CD4-positive, alpha-beta T cell treated with Interleukin-17A for 1 hour (primary cell): ENCODE measurements at places on chromosomes 4 and X.
A peak's percentile ranks its signal among the peaks of the same experiment; 100 is the strongest.

GRCh38 chr4:163554870-163555465 is 60.5 kb downstream of the TMA16 start:
- peak; percentile 43 for DNase-seq

GRCh38 chr4:28973587-28974350 is 1746.4 kb upstream of the PCDH7 start:
- DNase-seq, result no peak

DNA sequence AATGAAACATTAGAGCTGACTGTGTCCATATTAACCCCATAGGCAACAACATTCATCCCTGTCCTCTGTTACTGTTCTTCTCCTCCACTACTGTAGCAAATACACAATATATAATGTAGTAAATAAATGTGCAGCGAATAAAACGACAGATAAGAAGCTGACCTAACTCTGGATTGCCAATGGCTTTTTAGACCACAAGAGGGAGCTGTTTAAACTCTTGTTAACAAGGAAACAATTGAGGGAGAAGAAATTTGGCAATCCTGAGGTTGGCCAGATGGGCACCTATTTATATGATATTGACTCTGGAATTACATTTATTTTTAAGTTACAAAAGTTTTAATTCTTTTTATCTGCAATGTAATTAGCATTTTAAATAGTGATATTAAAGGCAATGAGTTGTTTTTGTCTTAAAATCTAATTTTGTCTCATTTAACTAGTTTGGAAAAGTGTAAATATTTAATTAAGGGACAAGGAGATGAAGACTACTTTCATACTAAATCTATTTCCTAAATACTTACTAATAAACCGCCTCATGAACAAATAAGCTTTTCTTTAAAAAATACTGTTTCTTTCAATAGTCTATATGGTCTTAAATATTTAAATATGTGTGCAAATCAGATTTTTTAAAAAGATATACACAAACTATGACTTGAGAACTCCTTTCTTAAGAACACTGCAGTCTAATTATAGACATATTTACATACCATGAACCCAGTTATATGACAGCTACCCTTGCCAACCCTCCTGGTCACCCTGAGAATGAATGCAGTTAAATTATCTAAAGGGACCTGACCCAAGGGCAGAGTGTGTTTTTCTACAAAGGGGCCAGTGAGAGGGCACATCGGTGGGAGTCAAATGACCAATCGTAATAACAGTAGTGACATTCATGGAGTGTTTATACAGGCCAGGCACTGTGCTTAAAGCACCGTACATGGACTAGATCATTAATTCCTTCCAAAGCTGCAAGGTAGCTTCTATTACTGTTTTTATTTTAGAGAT is 52.9 kb upstream of the HPF1 start:
- DNase-seq, result peak; percentile 66

DNA sequence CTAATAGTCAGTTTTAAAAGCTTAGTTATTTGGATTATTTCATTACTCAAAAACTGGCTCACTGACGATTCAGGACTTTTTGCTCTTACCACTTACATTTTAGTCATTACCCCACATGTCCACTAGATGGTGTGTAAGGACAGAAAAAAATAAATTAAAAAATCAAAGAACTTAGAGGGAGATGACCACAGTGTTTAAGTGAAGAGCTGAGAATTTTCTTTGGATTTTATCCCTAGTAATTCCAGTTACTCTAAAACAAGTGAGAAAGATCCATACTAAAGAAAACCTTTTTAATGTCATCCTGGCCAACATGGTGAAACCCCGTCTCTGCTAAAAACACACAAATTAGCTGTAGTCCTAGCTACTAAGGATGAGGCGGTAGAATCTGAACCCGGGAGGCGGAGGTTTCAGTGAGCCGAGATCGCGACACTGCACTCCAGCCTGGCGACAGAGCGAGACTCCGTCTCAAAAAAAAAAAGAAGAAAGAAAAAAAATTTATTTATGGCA is 26.4 kb upstream of the TMPRSS11B start:
- peak; percentile 62 for DNase-seq

GRCh38 chr4:145003675-145004074 is 94.3 kb downstream of the ANAPC10 start:
- no peak for DNase-seq

GRCh38 chrX:132214518-132214917 is 4.7 kb downstream of the RAP2C start:
- DNase-seq, result no peak

DNA sequence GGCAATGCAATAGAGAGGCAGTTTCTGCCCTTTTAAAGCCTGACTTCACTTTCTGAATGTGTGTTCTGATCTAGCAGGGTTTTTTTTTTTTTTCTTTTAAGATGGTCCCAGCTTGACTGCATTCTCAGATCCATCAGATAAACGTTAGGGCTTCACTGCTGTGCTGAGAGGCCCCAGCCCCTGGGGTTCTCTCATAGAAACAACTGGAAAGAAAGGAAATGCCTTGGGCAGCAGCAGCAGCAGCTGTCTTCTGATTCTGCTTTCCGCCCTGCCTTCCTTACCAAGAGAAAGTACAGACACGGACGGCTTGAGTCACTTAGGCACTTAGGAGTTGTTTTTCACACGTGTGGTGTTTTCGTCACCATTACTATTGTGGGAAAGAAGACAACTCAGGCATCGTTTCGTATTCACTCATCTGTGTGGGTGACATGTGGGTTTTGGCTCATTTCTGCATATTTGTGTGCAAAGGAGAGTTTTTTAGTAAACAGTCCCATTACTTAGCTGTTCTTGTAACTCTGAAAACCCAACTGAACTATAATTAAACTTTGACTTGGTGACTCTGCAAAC is 172.0 kb downstream of the PTTG2 start:
- peak; percentile 83 for DNase-seq

GRCh38 chr4:56307423-56307822 is 79.9 kb downstream of the AASDH start:
- no peak for DNase-seq

DNA sequence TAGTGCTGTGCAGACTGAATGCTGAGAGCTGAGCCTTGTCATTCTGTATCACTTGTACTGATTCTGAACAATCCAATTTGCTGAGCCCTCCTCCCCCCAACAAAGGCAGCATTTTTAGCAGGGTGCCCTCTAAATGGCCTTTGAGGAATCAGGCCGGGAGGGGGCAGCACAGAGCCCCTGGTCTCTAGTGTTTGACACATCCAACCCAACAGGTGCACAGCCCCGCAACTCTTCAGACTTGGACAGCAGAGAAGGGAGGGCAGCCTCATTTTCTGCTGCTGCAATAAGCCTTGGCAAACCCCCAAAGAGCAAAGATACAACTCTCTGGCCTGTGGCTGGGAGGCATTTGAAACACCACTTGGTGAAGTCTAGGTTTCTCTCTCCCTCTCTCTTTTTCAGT is 3.4 kb downstream of the ATP1B4 start:
- DNase-seq, result peak; percentile 46

GRCh38 chrX:42809569-42809968 is 31.6 kb upstream of the PPP1R2C start:
- no peak for DNase-seq

GRCh38 chr4:114087596-114088230 is 108.3 kb upstream of the ARSJ start:
- DNase-seq, result no peak

- no peak for DNase-seq
These were observed 13.2 kb downstream of the SHISA3 start for GRCh38 chr4:42410446-42410845.

- DNase-seq, result no peak
These were observed 86.5 kb upstream of the CBLL2 start for GRCh38 chrX:22186165-22186564.

GRCh38 chrX:24498181-24498580 is 33.1 kb downstream of the PDK3 start:
- peak; percentile 56 for DNase-seq

GRCh38 chr4:20652226-20652885 is 47.9 kb upstream of the PACRGL start:
- no peak for DNase-seq

DNA sequence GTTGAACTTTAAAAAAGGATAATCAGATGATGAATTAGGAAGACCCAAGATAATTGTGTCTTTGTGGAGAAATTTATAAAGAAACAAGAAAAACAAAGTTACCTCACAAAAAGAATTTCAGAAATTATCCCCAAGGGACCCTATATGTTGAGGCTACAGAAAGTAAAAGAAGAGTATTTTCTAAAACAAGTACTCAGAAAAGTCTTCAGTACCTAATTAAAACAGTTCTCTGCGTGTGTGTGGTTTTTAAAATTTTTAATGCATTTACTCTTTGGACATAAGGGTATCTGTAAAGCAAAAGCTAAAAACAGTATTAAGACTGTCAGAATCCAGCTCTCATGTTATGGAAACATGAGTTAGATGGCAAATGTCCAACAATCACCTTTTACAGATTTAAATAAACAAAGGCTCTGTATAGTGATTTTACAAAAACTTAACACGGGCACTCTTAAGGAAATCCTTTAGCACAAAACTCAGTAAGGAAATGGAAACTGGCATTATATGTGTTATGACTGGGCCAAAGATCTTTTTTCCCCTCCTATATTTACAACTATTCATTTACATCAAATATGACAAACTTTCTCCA is 187.5 kb downstream of the NSUN7 start:
- no peak for DNase-seq

- no peak for DNase-seq
These were observed 42.5 kb downstream of the UNC5C start for GRCh38 chr4:95506264-95506663.

DNA sequence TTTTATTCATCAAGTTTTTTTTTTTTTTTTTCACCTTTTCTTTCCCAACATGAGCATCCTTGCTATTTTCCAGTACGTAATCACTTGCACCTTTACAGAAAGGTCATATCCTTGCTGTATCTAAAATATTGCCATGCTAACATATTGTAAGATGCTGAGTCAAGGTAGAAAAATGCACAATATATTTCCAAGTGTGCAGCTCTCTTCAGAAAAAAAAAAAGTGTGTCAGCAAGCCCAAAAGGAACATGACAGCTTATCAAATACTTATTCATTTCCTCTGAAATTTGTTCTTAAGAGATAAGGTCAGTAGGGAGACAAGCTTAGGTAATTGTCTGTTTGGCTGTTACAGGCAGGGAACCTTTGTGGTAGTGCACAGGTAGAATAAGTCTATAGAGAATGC is 27.0 kb downstream of the SH2D1A start:
- no peak for DNase-seq

- DNase-seq, result no peak
These were observed 841.1 kb downstream of the CENPC start for GRCh38 chr4:66704243-66704642.

GRCh38 chrX:115419069-115419468 is 129.6 kb downstream of the LUZP4 start:
- no peak for DNase-seq

DNA sequence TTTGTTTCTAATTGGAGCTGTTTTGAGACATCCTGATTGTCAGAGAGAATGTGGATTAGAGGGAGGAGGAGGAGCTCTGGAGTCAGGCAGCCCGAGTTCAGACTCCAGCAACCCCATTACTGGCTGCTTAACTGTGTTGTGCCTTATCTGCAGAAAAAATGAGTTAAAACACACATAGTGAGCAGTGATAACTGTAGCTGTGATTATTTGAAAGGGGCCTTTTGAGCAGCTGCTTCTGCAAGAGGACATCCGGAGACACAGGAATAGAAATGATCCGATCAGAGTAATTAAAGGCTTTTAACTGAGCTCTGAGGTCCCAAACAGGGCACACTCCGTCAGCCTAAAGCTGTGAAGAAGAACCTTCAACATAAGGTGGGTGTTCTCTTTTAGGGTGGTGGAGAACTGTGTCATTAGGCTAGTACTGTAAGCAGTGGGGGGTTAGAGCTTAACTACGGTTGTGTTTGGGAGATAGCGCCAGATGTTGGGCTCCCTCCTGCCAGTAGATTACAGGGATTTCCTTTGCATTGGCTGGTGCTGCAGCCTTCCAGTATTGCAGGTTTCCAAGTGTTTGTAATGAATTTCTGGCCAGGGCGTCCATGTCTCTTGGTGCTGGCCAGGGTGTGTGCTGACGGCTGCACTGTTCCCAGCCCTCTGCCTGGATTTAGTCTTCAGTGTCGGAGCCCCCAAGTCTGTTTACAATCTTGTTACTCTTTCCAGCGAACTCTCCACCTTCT is 24.3 kb downstream of the ADD1 start:
- no peak for DNase-seq

DNA sequence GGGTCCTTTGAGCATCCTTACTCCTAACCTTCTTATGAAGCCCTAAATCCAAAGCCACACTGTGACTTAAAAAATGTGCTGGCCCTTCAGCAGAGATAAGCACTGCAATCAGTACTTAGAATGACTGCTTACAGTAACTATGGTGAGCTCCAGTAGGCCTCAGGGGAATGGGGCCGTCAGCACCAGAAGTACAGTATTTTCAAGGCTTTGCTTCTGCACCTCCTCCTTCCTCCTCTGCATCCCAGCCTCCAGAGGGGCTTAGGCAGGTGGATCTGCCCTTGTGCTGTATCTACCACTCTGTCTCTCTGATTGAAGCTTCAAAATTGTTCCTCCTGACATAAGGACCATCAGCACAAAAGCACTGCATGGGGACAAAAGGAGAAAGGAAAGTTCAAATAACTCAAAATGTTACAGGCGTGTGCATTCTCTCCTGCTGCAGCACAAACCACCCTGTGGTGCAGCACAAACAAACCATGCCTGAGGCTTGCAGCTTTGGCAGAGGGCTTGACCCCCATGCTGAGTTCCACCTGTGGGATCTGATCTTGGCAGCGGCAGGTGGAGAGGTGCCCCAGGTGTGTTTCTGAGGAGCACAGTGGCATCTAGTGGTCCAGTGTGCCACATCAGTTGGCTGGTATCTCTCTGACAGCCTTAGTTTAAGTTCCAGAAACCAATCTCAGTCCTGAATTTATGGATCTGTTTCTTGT is 164.7 kb downstream of the SOWAHB start:
- DNase-seq, result no peak

GRCh38 chr4:76160355-76160754 is 12.2 kb upstream of the NUP54 start:
- no peak for DNase-seq

DNA sequence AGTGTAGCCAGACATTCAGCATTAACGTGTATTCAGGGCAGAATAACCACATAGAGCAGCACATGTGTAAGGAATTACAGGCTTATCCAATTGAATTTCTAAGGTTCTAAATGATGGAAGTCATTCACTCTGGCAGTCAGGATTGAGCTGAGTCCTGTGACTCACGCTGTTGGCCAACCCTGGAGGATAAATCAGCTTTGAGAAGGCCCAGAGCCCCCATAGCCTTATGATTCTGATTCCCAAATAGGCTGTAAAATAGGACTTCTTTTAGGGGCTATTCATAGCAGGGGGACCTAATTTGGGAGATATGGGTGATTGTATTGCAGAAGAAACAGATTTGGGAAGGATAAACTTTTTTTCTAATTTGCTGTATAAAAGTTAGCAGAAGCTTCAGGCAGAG is 8.1 kb upstream of the HPF1 start:
- DNase-seq, result no peak

GRCh38 chr4:78951862-78952472 is 12.7 kb upstream of the PAQR3 start:
- DNase-seq, result peak; percentile 59

DNA sequence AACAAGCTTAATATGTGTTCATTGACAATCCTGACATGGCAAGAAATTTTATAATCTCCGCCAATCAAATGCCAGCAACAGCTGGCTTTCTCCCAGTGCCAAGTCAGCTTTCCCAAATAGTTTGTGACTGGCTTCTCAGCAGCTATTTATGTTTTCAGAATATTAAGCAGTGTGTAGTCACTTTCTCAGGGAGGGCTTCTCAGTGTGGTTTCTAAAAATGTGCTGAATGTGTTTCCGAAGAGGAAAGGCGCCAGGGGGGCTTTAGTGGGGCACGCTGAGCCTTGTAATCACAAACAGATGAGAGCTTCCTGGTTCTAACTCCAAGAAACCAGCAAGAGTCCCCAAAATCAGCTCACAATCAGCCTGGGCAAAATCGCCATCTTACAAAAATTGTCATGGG is 258.7 kb upstream of the CPEB2 start:
- no peak for DNase-seq
